Stimulated activated CD4-positive, alpha-beta T cell treated with anti-CD3 and anti-CD28 coated beads, Interleukin-1b, Interleukin-23, amount 100 ng/mL, for 1 hour (primary cell): ENCODE measurements at places on chromosomes 1 and 21.

- DNase-seq = no peak
These were observed 63.7 kb downstream of the MAP10 start for GRCh38 chr1:232868793-232869491.

DNA sequence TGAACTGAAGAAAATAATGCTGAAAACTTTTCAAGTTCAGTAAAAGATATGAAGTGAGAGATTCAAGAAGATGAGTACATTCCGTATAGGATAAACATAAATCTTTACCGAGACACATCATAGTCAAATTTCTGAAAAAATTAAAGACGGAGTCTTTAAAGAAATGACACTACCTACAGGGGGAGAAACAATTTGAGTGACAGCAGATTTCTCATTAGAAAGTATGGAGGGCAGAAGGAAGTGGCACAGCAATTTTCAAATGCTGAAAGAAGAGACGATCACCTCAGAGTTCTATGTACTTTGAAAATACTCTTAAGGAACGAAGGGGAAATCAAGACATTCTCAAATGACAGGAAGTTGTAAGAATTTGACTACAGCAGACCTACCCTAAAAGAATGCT, 271.2 kb downstream of the ZP4 start:
- no peak for DNase-seq

GRCh38 chr1:6111991-6112689, 66.5 kb downstream of the KCNAB2 start:
- no peak for DNase-seq

GRCh38 chr1:63822540-63822939, 48.7 kb downstream of the ROR1 start:
- DNase-seq = no peak

DNA sequence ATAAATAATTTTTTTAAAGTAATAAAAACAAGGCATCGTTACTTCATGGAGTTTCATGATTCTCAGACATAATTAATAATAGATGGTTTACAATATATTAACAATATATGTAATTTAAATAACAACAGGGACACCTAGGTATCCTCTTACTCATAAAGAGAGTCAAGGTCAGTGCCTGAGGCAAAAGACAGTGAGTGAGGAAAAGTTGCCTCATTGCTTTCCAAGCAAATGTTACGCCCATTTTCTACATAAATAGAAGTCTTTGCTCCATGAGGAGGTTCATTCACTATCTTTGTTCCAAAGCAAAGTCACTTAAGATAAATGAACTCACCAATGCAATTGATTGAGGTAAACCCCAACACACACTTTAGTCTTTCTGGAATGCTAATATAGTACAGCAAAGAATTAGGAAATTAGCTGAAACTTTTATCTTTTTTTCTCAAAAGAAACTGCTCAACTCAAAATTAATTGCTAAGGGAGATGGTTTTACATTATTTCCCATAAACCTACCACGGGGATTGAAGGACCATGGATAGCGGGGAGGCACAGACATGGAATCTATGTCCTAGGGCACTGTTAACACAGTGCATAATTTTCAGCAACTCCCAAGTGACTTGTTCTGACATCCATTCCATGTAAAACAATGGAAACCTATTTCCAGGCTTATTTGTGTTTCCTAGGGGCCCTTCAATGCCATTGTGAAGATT, 19.6 kb downstream of the BCL9 start:
- DNase-seq = no peak

DNA sequence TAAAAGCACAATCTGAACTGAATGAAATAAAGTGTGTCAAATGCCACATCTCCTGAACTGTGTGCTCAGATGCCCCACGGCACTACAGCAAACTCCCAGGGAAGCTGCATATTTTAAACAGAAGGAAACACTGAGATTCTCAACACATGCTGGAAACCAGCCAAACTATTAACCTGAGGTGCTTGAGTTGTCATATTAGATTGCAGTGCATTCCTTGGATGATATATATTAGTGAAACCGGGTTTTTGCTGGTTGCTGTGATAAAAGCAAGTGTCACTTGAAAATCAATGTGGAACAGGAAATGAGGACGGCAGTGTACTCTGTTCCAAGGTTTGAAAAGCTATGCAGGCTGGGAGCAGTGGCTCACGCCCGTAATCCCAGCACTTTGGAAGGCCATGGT, 8.7 kb downstream of the SYNJ1 start:
- no peak for DNase-seq

GRCh38 chr1:212430955-212431394, 1.7 kb upstream of the NENF start:
- no peak for DNase-seq

- DNase-seq = no peak
These were observed 21.1 kb upstream of the EPHB2 start for GRCh38 chr1:22689505-22689904.

DNA sequence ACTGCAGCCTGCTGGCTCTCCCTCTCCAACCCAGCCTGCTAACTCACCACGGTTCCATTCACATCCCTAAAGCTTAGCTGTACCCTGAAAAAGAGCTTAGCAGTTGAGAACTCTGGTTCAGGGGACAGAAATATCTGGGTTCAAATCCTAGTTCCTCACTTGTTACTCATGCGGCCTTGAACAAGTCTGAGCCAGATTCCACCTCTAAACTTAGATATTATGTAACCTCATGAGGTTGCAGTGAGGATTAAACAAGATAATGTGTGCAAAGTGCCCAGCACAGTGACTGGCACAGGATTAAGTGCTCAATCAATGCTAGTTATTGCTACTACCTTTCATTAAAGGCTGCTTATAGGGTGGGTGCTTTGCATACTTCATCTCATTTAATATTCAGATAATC, 41.3 kb upstream of the DHCR24 start:
- DNase-seq = no peak

GRCh38 chr1:20492751-20493150, 6.7 kb upstream of the CAMK2N1 start:
- DNase-seq = no peak

- no peak for DNase-seq
These were observed 68.2 kb downstream of the POFUT2 start for GRCh38 chr21:45219517-45219916.

GRCh38 chr1:18954270-18955071, 2.0 kb downstream of the IFFO2 start:
- no peak for DNase-seq

DNA sequence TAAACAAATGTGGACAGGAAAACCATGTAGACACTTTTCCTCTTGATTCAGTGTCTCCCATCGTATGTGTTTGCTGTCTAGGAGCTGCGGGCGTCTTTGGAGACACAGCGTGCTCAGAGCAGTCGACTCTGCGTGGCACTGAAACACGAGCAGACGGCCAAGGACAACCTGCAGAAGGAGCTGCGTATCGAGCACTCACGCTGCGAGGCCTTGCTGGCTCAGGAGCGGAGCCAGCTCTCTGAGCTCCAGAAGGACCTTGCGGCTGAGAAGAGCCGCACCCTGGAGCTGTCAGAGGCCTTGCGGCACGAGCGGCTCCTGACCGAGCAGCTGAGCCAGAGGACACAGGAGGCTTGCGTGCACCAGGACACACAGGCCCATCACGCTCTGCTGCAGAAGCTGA, 27.2 kb upstream of the DIP2A start:
- no peak for DNase-seq

GRCh38 chr1:171429137-171429536, 56.2 kb upstream of the PRRC2C start:
- DNase-seq = no peak

DNA sequence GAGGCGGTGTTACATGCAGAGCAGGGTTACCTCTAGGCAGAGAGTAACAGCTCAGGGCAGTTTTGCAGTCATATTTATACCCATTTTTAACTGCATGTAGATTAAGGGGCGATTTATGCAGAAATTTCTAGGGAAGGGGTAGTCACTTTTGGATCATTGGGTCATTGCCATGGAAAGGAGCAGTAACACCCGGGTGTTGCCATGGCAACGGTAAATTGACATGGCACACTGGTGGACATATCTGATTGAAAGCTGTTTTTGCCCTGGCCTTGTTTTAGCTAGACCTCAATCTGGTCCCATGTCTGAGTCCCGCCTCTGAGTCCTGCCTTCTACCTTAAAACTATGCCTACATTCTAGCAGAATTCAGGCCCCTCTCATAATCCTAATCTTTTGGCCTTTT, 11.8 kb upstream of the USP1 start:
- DNase-seq = no peak

- no peak for DNase-seq
These were observed 39.3 kb upstream of the COL6A2 start for GRCh38 chr21:46058431-46059145.

- no peak for DNase-seq
These were observed 42.4 kb upstream of the FMO2 start for GRCh38 chr1:171142416-171143385.

GRCh38 chr1:231099996-231100767, 60.1 kb upstream of the FAM89A start:
- DNase-seq = no peak

DNA sequence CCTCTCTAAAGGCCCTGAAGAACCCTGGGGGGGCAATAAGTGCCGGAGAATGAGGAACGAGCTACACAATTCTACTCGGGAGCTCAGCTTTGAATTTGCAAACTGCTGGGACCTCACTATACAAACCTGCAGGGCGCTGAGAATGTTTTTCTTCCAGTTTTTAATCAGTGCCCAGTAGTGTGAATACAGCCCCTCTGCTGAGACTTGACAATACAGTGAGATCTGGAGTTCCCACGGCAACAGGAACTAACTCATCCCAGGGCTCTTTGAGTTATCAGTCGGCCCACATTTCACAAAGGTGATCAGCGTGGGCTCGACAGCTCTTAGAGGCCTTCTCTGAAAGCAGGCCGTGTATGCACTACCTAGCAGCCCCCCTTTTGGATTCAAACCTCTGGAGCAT, 41.7 kb downstream of the TMEM53 start:
- DNase-seq = no peak

DNA sequence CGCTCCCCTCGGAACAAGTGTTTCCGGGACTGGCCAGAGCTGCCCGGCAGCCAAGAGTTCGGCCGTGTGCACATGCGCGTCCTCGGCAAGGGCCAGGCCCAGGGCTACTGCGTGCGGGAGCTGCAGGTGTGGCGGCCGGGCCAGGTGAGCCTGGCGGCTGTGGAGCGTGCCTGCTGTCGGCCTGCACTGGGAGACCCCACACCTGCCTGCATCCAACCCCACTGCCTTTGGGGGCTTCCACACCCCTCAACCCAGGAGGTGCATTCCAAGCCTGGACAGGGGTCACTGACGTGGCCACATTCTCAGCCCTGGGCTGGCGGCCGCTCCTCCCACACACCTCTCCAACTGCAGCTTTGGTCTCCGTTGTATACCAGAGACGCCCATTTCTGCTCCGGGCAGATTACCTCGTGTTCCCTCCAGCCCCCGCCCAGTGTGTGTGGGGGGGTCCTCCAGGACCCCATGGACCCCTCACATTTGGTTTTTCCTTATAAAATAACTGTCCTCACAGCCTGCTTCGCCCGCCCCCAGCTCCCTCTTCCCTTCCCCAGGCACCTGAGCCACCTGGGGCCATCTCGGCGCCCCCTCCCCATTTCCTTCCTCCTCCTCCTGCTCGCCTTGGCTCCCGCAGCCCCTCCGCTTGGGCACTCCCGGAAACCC, 6.1 kb downstream of the RNF223 start:
- DNase-seq = no peak

GRCh38 chr21:36587388-36587787, 107.5 kb upstream of the CLDN14 start:
- DNase-seq = no peak

DNA sequence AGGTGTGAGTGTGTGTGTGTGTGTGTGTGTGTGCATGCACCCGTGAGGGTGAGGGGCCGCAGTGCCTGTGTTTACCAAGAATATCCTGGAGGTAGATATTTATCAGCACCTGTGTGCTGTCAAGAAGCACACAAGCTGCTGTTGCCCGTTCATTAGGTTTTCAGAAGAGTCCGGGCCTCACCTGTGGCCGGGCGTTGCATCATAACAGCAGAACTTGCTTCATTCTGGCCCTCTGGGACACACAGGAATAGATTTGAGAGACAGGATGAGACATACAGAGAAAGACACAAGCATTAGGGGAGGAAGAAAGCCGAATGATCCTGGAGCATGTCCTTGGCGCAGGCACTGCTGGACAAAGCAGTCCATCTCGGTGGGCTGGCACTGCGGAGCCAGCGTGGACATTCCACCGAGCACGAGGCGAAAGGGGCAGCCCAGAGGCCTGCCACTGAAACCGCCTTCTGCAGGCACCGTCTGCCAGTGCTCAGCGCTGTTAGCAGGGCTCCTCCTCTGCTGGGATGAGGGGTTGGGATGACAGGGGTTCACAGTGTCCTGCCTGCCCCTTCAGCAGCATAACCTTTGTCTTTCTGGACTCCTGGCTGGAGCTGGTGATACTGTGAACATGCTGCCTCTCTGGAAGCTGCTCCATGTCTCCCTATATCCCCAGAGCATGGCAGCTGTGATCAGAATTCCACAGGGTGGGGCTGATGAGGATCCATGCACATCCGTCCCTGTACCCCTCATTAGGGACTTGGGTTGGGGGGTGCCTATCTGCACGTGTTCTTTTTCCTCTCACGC, 81.1 kb downstream of the PEX14 start:
- DNase-seq = no peak

DNA sequence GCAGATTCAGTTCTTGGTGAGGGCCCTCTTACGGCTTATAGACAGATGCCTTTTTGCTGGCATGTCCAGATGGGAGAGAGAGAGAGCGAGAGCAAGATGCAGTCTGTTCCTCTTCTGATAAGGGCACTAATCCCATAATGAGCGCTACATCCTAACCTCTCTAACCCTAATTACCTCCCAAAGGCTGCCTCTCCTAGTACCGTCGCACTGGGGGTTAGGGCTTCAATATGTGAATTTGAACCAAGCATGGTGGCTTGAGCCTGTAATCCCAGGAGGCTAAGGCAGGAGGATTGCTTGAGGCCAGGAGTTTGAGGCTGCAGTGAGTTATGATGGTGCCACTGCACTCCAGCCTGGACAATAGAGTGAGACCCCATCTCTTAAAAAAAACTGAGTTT, 10.5 kb upstream of the SDE2 start:
- no peak for DNase-seq

- DNase-seq = no peak
These were observed 51.3 kb downstream of the MAP10 start for GRCh38 chr1:232856541-232856940.

DNA sequence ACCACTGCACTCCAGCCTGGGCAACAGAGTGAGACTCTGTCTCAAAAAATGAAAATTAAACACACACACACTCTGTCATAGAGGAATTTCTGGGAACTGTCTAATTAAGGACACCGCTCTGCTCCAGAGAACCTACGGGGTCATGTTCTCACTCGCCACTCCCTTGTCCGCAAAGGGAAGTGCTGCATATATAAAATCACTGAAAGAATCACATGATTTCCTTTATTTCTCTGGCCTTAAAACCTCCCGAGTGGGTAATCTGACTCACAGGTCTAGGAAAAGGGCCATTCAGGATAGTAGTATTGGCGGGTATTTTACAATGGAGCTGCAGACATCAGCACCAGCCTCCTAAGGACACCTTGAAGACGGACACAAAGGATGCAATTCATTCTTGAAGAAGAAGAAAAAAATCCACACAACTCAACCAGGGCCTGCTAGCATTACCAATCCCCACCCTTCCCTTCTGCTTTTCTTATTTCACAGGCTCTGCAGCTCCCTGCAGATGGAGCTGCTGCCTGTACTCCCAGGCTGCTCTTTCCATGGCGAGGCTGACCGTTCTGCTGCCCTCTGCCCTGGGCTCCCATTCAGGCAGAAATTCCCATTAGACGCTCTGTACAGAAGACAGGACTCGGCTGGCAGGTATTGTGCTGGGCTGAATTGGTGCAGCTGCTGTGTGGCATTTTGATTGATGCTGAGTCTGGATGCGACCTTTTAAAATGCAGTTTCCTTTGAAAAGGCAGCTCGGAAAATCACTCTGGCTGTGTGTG, 53.3 kb upstream of the FAM89A start:
- DNase-seq = no peak
